ENCODE measurements at places on chromosomes 7 and 10.

GRCh38 chr7:106112972-106113421 lies 885 bp upstream of the SYPL1 start:
- DNase-seq = no peak

DNA sequence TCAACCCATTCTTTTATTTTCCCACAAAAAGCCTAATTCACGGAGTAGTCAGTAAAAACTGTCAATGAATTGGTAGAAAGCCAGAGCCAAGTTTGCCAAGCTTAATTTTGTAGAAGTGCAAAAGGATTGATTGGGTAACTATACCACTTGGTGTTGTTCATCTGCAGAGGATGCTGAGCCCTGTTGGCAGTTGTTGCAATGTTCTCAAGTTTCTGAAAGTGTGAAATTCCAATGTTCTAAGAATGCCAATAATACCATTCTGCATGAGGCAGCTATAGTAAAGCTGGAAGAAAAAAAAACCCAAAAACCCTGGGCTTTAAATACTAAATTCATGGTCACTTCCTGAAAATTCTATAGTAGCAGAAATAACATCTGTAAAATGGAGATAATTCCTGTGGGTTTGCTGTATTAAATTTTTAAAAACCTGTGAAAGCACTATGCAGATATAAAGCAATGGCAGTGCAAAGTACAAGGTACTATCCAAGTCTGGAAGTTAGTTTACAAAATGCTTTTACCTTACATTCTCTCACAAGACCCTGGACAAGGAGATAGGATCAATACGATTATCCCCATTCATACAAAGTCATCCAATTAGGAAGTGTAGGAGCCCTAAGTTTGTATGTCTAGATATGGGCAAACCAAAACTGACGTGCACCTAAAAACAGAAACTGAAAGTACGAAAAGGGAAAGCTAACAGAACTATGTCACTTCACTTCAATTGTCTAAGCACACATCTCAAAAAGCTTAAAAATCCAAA lies 6.0 kb upstream of the PON1 start:
- peak; percentile 6 for DNase-seq

- no peak for DNase-seq
Measured at GRCh38 chr7:74256491-74257408, 2.6 kb upstream of the RFC2 start.

- no peak for DNase-seq
Measured at GRCh38 chr7:147595042-147595441, 995.5 kb upstream of the C7orf33 start.

DNA sequence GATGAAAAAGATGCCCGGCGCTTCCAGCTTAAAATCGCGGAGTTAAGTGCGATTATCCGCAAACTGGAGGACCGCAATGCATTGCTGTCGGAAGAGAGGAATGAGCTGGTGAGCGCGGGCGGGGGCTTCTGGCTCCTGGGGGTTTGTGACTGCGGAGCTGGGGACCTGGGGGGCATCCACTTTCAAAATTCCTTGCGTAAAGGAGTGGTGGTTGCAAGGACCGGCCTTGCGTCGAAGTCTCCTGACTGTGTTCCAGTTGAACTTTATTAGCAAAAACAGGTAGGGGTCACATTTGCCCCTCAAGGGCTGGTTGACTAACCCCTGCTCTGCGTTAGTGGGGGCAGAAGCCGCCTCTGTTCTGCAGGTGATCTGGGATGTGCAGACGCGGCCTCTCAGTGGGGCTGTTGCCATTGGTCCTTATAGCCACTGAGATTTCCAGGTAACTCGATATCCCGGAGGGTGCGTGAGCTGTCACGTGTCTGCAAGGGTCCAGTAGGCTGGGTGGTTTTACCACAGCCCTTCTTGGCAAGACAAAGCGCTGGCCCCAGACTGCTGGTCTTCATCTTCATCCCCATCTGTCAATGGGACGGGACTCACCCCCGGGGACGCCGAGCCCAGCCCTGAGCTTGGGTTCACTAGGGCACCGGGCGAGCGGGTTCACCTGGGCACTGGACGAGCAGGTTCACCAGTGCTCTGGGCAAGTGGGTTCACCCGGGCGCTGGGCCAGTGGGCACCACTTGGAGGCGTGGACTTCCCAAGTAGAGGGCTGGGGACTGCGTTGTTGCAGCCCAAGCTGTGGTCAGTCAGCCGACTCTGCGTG lies 51.5 kb upstream of the DPYSL4 start:
- DNase-seq = no peak

GRCh38 chr7:159016591-159016990 lies 128.1 kb downstream of the VIPR2 start:
- no peak for DNase-seq

All from GM06990 (cell line).